ENCODE measurements at places on chromosomes 2 and 18.

DNA sequence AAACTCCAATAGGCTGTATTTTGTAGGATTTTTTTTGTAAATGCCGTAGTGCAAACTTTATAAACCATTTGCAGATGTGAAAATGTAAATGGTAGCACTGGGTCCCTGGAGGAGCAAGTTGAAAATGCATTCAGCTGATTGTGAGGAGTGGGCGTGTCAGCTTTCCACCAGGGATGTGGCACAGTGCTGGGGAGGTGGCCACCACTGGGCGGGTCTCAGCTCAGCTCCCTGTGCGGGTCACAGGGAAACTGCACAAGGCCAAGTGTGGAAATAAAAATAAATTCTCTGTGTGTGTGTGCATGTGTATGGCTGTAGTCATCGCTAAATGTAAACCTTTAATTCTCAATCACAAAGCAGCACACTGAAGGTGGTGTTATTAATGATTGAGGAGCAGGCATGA, 137.2 kb upstream of the PXDN start:
- DNase-seq = no peak

DNA sequence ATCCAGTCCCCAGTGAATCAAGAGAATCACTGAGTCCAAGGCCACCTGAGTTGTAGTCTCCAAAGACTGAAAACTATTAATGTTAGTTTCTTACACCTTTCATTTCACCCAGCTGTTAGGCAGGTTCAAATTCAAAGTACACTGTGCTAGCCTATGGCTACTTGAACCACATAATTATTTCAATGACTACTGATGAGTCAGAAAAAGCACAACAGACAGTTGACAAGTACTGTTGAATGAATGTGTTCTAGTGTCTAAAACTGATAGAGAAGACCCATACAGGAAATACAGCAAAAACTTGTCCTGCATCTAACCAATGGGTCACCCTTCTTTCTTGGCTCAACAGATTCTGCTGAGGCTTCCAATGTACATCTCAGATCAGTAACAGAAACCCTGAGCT, 160.9 kb downstream of the MYO5B start:
- DNase-seq = no peak

GRCh38 chr2:219561179-219562048, 9.9 kb downstream of the OBSL1 start:
- DNase-seq = no peak

GRCh38 chr2:138536740-138537139, 35.2 kb downstream of the SPOPL start:
- DNase-seq = no peak

- DNase-seq = no peak
Measured at GRCh38 chr2:240170883-240171282, 30.4 kb upstream of the OTOS start.

- DNase-seq = no peak
Measured at GRCh38 chr2:224799691-224800090, 83.5 kb upstream of the CCDC195 start.

GRCh38 chr2:18253686-18254197, 306.7 kb downstream of the RDH14 start:
- DNase-seq = no peak

DNA sequence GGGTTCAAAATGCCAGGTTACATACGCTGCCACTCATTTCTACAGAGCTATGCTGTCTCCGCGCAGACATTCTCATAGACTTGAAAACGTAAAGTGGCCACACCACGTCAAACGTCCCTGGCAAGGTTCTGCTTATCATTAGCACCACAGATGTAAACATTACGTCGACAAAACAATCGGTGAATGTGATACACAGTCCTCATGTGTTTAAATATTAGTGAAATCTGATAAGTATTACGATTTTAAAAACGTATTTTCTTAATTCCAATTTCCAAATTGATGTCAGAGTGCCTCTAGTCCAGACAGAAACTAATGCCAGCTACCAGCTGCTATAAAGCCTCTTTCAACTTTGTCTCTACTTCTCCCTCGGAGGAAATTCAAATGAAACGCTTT, 1.2 kb downstream of the STK17B start:
- DNase-seq = no peak

- no peak for DNase-seq
Measured at GRCh38 chr18:8328126-8328525, 281.1 kb upstream of the RAB12 start.

DNA sequence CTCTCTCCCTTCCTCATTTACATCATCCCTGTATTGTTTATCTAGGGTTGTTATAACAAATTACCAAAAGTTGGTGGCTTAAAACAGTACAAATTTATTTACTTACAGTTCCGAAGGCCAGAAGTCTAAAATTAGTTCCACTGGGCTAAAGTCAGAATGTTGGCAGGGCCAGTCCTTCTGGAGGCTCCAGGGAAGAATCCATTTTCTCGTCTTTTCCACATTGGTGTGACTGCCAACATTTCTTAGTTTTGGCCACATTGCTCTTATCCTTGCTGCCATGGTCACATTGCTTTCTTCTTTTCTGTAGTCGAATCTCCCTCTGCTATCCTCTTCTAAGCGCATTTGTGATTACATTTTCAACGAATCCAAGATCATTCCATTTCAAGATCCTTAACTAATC, 34.7 kb downstream of the ICOS start:
- DNase-seq = no peak

DNA sequence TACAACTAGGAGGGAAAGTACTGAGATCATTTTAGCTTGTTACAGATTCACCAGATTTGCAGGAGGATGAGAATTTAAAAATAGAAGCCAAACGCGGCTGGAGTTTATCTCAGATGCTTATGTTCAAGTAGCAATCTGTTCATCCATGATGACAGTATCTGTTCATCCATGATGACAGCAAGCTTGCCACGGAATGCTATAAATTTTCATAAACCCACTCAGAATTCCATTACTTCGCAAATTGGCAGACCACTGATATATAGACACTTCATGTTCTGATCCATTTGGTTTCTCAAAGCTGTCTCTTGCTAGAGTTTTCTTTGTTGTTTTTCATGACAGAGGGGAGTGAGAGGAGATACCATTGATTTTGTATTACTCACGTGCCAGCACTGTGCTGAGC, 84.2 kb downstream of the GAREM1 start:
- no peak for DNase-seq

- DNase-seq = no peak
Measured at GRCh38 chr2:72414137-72414760, 266.6 kb upstream of the CYP26B1 start.

DNA sequence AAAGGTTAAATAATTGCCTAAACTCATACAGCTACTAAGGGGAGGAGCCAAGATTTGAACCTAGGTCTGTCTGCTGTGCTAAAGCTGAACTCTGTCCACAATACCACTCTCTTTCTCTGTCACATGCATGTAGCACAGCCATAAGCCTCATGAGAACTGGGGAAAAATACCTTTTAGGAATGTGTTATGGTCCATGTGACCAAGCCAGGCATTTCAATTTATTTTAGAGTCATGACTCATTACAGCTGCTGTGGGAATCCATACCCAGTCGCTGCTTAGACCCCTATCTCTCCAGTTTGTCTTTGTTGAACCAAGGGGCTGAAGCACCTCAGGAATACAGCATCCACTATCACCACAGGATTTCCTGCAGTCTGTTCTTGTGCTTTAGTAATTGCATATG, 200.0 kb upstream of the SIX3 start:
- no peak for DNase-seq

DNA sequence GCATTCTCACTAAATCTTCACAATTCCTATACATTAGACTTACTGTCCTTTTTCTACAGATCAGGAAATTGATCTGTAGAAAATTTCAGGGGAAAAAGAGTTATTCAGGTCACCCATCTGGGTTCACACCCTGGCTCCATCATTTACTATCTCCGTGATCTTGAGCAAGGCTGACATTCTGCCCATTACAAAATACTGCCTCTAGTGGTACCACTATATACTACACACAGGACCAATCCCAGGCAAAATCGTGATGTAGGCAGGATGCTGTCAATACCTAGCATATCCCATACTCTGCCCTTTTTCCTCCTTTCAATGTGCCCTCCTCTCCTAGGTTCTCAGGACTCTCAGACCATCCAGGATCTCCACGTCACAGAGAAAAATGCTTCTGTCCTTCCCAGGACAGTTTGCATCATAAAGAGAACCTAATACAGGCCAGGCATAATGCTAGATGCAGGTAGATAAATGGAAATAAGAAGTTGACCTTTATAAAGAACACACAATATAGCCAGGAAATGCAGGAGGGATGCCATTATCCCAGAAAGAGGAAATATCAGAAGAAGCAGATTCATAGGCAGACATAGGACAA, 101.9 kb downstream of the CDH20 start:
- peak; percentile 22 for DNase-seq

DNA sequence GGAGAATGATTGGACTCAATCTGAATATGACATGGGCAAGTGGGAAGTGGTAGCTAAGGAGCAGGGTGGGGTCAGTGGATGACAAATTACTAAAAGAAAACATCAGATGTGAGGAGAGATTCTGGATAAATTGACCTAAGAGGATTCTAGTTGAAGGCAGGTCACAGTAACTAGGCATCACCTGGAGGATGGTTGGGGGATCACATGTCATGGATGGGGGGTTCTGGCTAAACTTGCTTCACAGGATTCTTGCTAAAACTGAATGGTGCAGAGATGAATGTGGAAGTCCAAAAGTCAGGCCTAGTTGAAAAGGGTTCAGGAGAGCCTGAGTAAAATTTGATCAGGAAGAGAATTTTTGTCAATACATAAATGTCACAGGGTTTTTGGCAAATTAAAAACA, 18.3 kb downstream of the CLHC1 start:
- DNase-seq = no peak

- DNase-seq = peak; percentile 6
Measured at GRCh38 chr2:159961037-159961436, 101.4 kb downstream of the PLA2R1 start.

DNA sequence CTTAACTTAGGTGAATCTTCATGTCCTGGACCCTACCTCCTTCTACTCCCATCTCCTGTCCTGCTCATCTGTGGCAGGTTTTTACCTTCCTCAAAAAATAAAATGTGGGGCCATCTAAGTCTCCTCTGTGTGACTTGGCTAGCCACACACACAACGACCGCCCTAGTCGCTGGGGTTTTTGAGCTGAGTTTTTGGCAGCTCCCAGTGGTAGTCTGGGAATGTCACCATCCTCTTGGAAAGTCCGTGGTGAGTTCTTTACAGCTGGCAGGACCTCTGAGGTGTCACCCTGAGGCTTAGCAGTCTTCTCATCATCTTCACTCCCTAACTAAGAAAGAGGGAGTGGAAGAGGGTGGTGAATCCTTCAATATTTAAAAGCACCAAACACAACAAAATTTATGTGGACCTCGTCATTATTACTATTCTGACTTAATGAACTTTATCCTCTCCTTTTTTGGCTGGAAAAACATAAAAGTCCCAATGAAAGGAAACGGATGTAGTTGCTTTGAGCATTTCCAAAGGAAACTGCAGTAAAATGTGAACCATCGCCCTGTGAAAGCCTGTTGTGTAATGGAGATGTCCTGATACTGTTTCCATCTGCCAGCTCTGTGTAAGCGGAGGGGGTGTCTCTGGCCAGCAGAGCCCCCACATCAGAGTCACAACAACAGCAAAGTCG, 78.6 kb downstream of the VAPA start:
- no peak for DNase-seq

All from HCT116 (cell line).